ENCODE measurements at places on chromosomes 16 and 17.

- no peak for DNase-seq
These were observed 42.0 kb downstream of the BAHCC1 start for GRCh38 chr17:81437191-81437651.

DNA sequence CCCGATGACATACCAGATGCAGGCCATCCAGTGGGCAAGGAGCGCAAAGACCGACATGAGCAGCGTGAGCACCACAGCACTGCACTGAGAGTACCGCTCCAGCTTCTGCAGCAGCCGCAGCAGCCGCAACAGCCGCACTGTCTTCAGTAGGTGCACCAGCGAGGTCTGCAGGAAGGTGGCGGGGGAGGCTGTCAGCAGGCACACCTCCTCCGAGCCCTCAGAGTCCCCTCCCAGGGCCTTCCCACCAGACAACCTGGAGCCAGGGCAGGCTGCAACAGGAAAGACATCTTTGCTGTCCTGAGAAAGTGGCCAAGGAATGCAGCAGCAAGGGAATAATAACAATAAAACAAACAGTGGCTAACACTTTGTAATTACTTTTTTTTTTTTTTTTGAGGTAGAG, 9.1 kb downstream of the KCNH4 start:
- DNase-seq, result no peak

DNA sequence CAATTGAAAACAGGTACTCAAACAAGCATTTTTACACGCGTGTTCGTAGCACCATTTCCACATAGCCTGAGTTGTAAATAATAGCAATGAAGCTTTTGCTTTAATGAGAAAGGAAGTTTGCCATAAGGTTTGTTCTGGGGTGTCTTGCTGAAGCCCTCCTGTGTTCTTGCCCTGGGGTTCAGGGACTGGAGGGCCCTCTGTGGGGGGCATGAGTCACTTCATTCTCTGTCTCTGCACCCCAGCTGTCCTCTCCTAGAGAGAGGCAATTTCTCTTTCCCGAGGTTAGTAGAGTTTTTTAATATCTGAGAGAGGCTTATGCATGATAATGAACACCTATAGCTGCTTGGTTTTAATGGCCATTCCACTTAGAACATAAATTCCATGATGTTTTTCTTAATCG, 9.6 kb downstream of the AFMID start:
- no peak for DNase-seq

- no peak for DNase-seq
These were observed 90.2 kb downstream of the VPS53 start for GRCh38 chr17:624341-624860.

GRCh38 chr16:71722801-71723536, 1.5 kb downstream of the PHLPP2 start:
- peak; percentile 33 for DNase-seq

GRCh38 chr16:27547134-27547533, 2.6 kb downstream of the GTF3C1 start:
- no peak for DNase-seq

DNA sequence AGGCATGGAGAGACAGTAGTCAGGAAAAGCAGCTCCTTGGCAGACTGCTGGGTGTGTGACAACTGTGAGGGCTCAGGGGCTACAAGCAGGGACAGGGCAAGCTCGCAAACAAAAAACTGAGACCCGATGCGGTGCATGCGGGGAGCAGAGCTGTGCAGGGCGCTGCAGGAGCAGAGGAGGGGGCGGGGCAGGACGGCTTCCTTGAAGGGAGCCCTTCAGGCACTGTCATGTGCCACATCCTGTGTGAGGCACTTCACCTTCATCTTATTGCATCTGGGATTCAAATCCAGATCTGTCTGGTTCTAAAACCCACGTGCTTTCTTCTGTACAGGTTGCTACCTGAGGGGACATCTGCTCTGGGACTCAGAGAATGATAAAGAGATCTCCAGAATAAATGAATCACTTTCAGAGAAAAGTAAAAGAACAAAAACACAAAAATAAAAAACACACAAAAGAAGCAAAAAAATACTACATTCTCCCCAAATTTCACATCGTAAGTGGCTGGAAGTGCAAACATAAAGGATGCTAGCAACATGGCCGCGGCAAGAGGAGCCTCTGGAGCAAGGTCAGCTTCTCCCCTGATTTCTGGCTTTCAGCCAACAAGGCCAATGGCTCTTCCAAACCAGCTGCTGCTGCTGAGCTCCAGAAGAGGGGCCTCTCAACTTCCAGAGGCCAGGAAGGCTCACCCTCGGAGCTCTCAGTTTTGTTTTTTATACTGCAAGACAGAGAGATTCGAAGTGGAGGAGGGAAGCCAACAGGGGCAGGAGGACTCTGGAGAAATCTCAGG, 14.2 kb downstream of the LYRM9 start:
- DNase-seq, result peak; percentile 48

- no peak for DNase-seq
These were observed 5.8 kb upstream of the CCDC182 start for GRCh38 chr17:57750895-57751294.

DNA sequence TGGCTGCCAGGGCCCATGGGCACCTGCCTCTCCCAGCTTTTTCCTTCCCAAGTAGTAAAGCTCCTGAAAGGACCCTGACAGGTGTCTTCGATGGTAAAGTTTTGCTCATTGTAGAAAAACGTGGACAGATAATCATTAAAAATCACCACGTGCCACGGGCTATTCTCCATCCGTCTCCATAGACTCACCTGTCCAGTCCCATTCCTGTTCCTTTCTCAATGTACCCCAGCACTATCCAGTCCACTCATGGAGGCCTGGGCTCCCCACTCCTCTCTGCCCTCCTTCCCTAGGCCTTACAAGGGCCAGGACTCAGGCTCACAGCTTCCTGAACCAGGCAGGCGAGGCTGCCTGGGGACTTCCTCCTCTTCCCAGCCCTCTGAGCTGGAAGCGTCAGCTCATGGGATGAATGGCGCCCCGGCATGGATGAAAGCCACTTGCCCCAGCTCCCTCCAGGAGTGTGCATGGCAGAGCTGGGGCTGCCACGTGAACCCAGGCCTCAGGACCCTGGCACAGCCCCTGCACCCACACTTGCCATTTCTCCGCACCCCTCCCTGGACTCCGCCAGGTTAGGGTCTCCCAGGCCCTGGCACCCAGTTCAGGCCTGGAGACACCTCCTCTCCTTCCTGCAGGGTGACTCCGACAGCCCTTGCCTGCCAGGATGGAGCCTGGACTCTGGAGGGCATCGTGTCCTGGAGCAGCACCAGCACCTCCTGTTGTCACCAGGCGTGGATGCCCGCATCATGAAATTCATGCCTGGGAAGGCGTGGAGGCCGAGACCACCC, 8.8 kb downstream of the CTRB1 start:
- no peak for DNase-seq

GRCh38 chr17:75411328-75412067, 6.0 kb upstream of the GRB2 start:
- DNase-seq, result no peak

GRCh38 chr17:55794725-55795482, 44.1 kb downstream of the PCTP start:
- no peak for DNase-seq

DNA sequence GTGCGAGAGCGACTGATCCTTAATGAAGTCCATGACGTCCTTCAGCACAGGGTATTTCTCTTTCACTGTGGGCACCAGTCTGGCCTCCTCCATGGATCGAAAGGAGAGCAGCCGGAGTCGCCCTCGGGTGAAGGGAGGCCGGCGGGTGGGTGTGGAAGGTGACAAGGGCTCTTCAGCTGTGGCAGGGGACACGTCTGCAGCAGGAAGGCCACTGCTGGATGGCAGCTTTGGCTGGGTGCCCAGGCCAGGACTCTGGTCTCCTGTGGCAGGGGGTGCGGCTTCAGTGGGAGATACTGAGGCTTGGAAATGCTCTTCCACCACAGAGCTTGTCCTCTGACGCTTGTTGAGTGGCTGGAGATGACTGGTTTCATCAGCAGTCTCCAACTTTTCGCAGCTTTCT, 78.5 kb downstream of the ZZEF1 start:
- no peak for DNase-seq

GRCh38 chr17:48240122-48240521, 132.6 kb downstream of the SNX11 start:
- DNase-seq, result no peak

- no peak for DNase-seq
These were observed 123.6 kb upstream of the MED13 start for GRCh38 chr17:62188713-62189112.

DNA sequence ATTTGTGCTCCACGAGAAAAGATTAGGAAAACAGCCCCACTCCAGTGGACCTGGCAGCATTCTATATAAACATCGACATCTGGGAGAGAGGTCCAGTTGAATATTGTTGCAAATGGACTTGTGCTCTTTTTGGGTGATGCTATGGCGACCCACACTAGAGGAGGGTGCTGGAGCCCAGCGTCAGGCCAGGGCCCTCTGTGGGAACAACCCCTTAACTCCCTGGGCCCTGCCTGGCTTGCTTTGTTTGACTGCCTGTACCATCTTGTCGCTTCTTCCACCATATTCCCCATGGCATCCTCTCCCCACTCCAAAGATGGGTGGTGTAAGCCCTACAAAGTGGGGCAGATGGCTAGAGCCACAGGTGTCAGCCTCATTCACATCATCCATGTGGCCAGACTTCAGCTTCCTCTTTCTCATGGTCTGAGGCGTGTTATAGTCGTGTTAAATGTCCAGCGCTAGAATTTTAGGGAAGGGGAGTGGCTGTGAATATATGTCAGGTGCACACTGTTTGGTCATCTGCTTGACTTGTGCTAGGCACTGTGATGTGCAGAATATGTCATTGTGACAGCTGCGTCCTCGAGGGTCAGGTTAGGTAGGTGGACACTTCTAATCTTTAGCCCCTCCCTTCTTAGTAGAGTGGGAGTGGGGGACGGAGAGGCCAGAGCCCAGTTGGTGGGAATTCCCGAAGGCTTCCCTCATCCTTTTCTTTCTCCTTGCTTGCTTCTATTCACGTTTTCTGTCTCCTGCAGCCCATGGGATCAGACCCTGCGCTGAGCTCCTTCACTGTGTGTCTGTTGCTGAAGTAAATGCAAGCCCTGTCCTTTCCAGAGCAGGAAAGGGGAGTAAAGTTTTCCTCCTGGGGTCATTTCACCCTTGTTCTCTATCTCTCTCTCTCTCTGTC, 49.8 kb downstream of the MPRIP start:
- DNase-seq, result no peak

- no peak for DNase-seq
These were observed 24.4 kb downstream of the CNTNAP1 start for GRCh38 chr17:42706732-42707131.

GRCh38 chr16:3980253-3981111, 100.0 kb upstream of the CREBBP start:
- DNase-seq, result no peak

DNA sequence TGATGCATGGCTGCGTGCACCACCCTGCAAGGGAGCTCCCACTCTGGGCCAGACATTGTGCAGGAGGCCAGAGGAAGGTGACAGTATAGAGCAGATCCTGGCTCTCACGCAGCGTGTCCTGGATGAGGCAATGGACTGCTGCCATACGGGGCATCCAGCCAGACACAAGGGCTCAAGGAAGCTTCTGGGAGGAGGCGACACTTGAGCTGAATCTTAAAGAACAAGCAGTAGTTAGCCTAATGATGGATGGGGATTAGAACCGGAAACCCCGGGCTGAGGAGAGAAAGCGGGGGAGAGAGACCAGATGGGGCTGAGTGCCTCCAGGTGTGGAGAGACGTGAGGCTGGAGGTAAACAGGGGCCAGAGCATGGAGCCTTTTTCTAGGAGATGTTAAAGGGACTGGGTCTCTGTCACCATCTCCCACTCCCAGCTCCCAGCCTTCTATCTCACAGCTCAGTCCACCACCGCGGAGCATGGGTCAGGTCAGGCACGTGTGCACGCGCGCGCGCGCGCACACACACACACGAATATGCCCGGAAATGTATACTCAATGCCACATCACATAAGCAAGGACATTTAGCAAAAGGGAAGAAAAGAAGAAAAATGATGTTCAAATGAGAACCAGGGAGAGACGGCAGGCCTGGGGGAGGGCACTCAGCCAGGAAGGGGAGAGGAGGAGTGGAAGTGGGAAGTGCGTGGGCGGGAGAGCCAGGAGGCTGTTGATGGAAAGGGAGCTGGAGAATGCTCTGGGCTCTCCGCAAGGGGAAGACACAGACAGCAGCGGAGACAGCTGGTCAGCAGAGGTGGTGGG, 46.3 kb downstream of the CCDC42 start:
- no peak for DNase-seq

DNA sequence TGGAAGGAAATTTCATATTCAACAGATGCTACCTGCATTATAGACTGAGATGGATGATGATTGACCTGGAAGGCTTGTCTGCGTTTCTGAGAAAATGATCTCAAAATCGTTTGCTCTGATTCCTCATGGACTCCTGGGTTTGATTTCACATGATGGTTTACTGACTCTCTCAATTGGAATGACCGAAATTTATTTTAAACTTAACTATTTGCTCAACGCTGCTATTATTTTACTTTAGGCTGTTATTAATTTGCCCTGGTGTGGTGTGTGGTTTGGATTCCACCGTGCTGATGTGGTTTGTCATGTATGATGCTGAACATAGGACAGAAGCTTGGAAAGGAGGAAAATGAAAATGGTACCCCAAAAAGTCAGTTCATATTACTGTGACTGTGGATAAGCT, 37.3 kb upstream of the ELAC2 start:
- no peak for DNase-seq

DNA sequence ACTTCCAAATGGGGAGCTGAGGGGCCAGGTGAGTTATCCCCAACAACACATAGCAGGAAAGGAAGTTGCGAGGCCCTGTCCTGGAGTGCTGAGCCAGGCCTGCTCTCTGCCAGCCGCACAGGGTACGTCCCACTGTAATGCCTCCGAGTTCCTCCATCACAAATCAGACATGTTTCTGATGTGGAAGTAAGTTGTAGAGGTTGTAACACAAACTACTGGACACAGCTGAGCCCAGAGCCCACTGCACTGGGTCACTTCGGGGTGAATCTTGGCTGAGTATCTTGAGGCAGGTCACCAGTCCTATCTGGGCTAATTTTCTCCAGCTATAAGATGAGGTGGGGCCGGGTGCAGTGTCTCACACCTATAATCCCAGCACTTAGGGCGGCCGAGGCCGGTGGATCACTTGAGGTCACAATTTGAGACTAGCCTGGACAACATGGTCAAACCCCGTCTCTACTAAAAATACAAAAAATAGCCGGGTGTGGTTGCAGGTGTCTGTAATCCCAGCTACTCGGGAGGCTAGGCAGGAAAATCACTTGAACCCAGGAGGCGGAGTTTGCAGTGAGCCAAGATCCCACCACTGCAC, 100.8 kb upstream of the CDH5 start:
- no peak for DNase-seq

GRCh38 chr16:23640615-23640930, 537 bp downstream of the PALB2 start:
- DNase-seq, result no peak

- DNase-seq, result peak; percentile 71
These were observed 87.8 kb downstream of the GNAO1 start for GRCh38 chr16:56279132-56279531.
